ENCODE measurements at places on chromosomes 13 and 19. TPM values are rescaled to one million over a fixed set of nuclear protein-coding genes. Genes with fewer than 3 reads are reported as not detected.

Gene FLT3LG
- total RNA-seq, result 0.35 TPM

Gene MRPS31
- total RNA-seq, result 35.2 TPM

Gene NKPD1
- 0.07 TPM for total RNA-seq

DNA sequence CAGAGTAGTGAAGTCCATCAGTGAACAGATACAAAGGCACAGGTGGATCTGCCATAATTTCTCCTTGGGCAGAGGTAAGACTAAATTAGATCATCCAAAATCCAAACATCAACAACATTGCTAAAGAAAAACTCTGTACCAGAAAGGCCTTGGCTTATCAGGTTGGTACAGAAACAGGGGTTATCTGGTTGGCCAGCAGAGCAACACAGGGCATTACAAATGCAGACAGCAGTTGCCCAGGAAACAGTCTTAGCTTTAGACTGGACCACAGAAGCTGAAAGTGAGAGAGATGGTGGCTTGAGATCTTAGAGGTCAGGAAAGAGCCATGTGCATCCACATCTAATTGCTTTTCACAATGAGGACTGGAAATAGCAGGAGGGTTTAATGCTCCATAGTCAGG is 26.6 kb upstream of the DGKH start:
- no peak for DNase-seq

DNA sequence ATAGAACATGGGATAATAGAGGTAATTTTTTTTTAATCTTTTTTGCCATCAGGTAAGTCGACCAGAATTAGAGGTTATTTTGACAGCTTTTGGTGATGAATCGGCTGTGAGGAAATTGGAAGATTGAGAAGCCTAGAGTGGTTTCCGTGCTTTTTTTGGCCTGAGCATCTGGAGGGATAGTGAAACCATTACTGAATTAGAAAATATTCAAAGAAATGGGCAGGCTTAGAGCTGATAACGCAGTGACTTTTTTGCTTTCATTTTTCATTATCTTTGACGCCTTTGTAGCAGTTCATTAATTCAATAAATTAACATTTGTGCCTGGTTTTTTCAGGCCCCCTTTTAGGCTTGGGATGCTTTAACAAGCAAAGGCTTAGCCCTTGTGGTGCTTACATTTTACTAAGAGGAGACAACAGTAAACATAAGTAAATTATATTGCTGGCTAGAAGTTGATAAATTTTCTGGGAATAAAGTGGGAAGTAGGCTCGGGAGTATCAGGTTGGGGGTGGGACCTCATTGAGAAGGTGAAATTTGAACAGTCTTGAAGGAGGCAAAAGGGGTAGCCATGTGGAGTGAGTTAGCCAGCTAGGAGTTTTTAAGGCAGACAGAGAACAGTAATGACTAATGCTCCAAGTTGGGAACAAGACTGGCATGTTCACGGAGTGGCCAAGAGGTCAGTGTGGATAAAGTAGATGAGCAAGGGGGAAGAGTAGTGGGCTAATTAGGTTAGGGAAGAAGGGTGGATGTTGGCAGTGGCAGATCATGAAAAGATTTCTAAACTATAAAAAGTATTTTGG is 36.5 kb downstream of the GTF2F2 start:
- DNase-seq, result no peak

DNA sequence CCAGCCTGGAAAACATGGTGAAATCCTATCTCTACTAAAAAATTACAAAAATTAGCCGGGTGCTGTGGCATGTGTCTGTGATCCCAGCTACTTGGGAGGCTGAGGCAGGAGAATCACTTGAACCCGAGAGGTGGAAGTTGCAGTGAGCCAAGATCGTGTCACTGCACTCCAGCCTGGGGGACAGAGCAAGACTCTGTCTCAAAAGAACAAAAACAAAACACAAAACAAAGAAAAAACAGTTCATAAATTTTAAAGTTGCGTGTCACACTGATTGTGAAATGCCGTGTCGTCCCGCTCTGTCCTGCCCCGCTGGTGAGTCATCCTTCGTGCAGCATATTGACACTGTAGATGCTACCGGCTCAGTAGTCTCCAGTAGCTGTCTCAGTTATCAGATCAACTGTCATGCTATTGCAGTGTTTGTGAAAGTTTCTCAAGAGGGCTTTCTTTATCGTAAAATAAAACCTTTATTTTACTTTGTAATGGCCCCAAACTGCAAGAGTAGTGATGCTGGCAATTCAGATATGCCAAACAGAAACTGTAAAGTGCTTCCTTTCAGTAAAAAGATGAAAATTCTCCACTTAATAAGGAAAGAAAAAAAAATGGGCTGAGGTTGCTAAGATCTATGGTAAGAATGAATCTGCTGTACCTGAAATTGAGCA is 36.4 kb upstream of the IGFL1 start:
- peak; percentile 80 for DNase-seq

DNA sequence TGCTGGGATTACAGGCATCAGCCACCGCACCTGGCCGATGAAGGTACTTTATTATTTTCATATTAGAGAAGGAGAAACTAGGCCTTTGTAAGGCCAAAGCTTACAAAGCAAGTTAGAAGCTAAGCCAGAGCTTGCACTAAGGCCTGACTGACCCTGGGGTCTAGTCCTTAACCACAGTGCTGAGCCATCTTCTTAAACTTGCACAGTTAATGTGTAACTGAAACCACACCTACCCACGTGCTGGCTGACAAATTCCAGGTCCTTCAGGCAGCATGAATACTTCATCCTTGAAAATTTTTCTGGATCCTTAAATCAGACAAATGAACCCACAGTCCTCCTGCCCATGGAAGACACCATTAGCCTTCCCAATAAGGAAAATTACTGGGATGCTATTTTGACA is 880.6 kb downstream of the UQCRFS1 start:
- no peak for DNase-seq

All from NCI-H460 (cell line).